ENCODE measurements at places on chromosomes 3 and 15.

GRCh38 chr3:197269024-197269423 is 29.4 kb downstream of the DLG1 start:
- DNase-seq: no peak

- no peak for DNase-seq
Measured at GRCh38 chr3:173913397-173913796, 515.9 kb downstream of the NLGN1 start.

GRCh38 chr3:50124800-50125178 is 30.3 kb upstream of the SEMA3F start:
- DNase-seq: no peak

- no peak for DNase-seq
Measured at GRCh38 chr15:64249883-64250575, 87.2 kb upstream of the PPIB start.

DNA sequence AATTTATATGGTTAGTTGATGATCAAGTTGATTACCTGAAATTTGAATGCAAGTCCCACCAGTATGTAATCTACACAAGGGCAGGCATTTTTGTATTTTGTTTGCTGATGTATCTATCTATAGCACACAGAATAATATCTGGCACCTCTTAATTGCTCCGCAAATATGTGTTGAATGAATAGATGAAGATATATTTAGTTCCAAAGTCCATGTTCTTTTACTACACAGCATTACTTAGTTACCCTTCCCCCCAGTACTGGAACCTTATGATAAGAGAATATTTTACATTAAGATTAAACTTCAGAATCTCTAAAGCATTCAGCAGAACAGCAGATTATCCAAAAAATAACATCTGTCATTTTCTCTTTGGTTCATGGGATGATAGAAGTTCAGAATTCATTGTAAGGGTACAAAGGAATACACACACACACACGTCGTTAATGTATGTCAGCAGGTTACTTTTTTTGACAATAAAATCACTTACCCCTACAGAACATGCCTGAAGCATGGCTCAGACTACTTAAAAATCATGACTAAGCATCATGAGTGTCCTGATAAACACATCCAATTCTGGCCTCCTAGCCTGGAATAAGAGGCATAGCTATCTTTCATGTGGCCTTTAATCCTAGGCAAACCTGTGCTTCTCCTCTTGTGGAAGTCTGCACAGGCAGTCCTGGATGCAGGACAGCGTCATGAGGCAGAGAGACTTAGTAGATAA is 148.9 kb upstream of the TBC1D5 start:
- DNase-seq: no peak

DNA sequence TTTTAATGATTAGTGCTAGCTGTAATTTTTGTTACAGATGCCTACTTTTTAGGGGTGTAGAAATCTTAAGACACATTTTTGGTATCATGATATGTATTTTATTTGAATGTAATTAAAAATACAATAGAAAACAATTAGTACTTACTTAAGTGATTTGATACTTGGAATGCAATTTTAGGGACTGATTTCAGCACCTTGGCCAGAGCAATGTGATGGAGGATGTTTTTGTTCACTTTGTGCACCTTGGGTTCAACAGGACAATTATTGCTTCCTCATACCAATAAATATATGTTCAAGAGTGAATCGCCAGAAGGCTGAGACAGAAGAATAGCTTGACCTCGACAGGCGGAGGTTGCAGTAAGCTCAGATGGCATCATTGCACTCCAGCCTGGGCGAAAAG is 22.3 kb downstream of the GMNC start:
- no peak for DNase-seq

- DNase-seq: no peak
Measured at GRCh38 chr3:42518800-42519567, 16.5 kb downstream of the VIPR1 start.

GRCh38 chr15:77396692-77397091 is 23.2 kb downstream of the PEAK1 start:
- DNase-seq: no peak

DNA sequence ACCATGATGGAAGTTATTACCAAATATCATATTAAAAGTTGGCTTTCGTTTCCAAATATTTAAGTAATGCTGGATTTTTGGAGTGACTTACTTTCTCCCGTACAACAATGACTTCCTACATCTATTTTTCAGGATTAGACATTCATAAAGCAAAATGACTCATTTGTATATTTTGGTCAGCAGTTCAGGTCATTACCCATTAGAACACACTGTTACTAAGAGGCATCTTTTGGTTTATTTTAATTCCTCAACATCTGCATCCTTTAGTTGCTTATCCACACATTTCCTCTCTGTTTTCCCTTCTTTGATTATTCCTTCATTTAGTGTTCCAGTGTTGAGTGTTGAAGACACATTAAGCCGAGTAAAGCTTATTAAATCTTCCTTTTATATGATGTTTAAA is 348.2 kb downstream of the NAALADL2 start:
- no peak for DNase-seq

DNA sequence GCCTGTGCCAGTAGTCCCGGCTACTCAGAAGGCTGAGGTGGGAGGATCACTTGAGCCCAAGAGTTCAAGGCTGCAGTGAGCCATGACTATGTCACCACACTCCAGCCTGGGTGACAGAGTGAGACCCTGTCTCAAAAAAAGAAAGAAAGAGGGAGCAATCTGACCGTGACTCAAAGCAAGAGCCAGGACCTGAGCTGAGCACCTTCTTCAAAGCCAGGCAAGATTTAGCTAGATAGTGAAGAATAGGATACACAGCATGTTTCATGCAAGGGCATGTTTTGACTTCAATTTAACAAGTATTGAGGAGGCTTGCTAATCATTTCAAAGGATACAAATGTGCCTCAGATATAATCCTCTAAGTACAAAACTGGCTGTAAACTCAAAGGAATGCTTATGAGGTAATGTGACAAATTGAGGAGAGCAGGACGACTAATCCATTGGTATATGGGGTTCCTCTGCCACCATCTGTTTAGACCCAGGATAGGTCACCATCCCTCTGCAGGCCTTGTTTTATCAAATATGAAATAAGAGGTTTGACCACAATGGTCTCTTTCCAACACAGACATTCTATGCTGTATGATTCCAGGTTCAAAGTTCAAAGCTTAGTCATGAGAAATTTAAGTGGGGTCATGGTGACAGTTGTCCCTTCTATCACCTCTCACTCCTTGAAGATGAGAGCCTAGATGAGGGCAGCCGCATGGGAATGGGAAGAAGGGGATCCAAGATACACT is 33.2 kb downstream of the RAB27A start:
- DNase-seq: no peak

DNA sequence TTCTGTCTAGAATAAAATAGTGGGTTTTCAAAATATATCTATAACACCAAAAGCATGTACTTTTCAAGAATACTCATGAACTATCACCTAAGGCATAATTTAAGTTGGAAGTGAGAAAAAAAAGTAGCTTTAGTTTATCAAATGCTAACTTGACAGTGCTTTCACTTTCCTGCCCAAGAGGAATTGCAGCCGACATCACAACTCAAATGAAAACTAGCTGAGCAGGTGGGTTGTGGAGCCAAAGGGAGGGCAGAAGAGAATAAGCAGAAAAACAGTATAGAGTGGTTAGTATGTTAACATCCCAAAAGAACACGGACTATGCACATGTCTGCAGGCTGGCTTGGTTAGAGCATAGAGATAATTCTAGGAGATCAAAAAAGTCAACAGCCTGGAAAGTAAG is 120.9 kb downstream of the NEDD4 start:
- no peak for DNase-seq

All from SHP77 treated with DMSO at 0.1 percent for 48 hours (cell line).